ENCODE measurements at places on chromosomes 5 and 9. TPM values are rescaled to one million over a fixed set of nuclear protein-coding genes. Genes with fewer than 3 reads are reported as not detected.

DNA sequence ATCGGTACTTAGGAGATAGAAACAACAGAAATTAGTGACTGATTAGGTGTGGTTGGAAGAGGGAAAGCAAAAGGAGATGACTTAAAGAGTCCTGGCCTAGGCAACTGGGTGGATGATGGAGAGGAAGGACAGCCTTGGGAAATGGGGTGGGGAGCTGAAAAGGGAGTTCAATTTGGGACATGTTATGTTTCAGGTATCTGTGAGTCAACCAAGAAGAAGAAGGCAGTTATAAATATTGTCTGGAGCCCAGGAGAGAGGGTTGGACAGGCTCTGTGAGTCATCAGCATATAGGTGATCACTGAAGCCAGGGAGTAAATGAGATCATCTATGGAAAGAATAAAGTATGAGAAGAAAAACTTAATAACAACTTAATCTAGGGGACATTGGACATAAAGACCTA is 357.7 kb downstream of the NPR3 start:
- no peaks in the 10 kb centered on the region for H3K4me1 ChIP-seq
- no peak overlapping the region for H3K27ac ChIP-seq
- H3K27me3 ChIP-seq: no peaks in the 10 kb centered on the region
- H3K36me3 ChIP-seq: no peaks in the 10 kb centered on the region
- no peak for DNase-seq

GRCh38 chr5:139847091-139847490 is 51.5 kb downstream of the PSD2 start:
- H3K4me3 ChIP-seq: no peak overlapping the region
- peaks cover 17% of the 10 kb centered on the region for H3K4me1 ChIP-seq
- H3K27ac ChIP-seq: no peak overlapping the region
- DNase-seq: no peak
- no peaks in the 10 kb centered on the region for H3K36me3 ChIP-seq

The CDC23 gene
- 11.6 TPM for total RNA-seq

DNA sequence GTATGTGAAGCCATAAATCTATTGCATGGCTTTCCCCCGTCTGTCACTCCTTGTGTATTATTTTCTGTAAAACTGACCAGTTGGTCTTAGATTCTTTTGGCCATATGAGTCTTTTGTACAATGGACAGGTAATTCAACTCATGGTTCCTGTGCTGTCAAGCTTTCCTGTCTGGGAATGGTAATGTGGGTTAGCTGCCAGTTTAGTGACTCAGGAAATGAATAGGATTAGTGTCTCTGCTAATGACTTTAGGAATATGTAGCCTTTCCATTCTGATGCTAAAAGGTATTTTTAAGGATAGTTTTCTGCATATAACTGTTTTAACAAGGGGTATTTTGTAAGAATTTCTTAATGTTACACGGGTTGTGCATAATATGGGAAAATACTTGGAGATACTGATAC is 182.7 kb downstream of the PBX3 start:
- H3K4me3 ChIP-seq: no peak overlapping the region
- H3K4me1 ChIP-seq: no peaks in the 10 kb centered on the region
- no peak overlapping the region for H3K27ac ChIP-seq
- no peak for DNase-seq
- no peaks in the 10 kb centered on the region for H3K27me3 ChIP-seq

- no peaks in the 10 kb centered on the region for H3K27me3 ChIP-seq
- no peak overlapping the region for H3K27ac ChIP-seq
- no peak for DNase-seq
- H3K4me3 ChIP-seq: no peak overlapping the region
These were observed 104.9 kb upstream of the RUSC2 start for GRCh38 chr9:35385042-35385441.

GRCh38 chr9:5389109-5389732 is 48.5 kb downstream of the PLGRKT start:
- no peak overlapping the region for H3K4me3 ChIP-seq
- H3K27me3 ChIP-seq: no peaks in the 10 kb centered on the region
- no peaks in the 10 kb centered on the region for H3K36me3 ChIP-seq
- H3K4me1 ChIP-seq: no peaks in the 10 kb centered on the region

The PCDHGB5 gene
- 9.7 TPM for total RNA-seq

DNA sequence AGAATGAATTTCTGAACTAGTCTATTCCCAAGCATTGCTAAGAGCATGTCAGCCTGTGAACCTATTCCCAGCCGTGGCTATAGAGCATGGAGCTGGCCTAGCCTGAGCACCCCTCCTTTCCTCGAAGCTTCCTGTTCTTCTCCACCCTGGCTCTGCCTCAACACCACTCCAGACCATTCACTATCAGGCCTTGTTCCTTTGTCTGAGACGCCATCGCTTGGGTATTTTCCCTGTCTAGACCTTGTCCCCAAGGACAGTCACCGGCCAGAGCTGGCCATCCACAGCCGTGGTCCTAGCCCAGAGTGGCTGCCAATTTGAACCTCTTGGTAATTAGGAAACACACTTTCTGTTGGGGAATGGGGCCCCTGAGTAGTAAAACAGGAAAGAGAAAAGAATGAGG is 105.8 kb downstream of the LIFR start:
- no peaks in the 10 kb centered on the region for H3K36me3 ChIP-seq
- H3K4me1 ChIP-seq: no peaks in the 10 kb centered on the region
- DNase-seq: no peak
- no peak overlapping the region for H3K4me3 ChIP-seq
- H3K27ac ChIP-seq: no peak overlapping the region

The RASGRF2 gene
- 3.5 TPM for total RNA-seq

All from right atrium auricular region (tissue), 2 donors.